ENCODE measurements at places on chromosomes 11 and 22.

DNA sequence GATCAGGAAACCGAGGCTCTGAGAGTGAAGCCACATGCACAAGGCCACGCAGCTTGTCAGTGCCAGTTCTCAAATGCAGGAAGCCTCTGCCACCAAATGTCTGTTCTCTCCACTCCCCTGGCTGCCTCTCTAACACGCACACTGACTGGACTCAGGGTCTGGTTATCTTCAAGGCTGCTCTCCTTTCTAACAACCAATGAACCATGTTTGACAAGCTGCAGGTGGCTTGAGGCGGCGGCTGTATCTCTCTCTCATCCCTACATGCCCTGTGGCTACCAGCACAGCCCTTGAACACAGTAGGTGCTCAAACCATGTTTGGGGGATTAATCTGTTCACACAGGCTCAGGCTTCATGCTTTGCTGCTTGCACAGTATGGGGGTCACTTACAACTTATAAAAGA is 23.7 kb downstream of the MFNG start:
- no peak for DNase-seq

DNA sequence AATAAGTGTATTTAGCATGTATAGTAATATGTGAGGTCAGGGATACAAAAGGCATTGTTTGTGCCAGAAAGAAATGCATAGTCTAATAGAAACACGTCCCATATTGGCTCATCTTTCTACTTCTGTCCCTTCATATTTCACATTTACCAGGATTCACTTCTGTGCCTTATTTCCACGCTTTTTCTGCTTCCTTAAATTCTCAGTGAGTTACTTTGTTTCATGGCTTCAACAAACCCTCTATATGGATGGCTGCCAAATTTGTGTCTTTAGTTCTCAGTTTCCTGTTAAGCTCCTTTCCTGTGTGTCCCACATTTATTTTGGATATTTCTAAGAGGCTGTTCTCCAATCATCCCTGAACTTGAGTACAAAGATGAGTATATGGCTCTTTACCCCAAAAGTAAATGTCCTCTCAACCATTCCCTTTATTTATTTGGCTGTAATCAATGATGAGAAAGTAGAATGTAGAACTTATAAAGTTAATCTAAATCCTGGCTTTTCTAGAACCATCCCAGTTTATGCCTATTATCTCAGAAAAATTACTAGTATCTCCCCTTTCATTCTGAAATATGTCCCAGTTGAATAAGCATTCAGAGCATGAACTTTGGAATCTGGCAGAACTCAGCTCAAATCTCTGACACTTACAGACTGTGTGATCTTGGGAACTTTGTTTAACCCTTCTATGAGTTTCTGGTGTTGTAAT is 23.5 kb downstream of the OR8B12 start:
- no peak for DNase-seq

DNA sequence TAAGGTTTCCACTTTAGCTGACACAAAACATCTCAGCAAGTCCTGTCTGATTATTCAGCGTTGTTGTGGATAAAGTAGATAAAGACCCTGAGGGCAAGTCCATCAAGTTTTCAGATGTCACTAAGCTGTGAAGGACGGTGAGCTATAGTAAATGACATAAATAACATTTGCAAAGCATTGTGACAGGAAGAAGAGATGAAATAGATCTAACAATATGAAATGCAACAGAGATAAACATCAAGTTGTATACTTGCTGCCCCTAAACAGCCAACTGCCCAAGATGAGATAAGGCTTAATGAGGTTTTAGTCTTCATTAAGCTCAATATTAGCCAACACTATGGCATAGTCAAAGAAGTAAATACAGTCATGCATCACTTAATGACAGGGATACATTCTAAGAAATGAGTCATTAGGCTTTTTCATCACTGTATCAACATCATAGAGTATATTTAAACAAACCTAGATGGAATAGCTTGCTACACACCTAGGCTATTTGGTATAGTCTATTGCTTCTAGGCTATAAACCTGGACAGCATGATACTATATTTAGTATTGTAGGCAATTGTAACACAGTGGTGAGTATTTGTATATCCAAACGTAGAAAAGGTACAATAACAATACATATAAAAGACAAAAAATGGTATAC is 625.1 kb upstream of the ANO5 start:
- DNase-seq: no peak

- no peak for DNase-seq
Measured at GRCh38 chr11:6351782-6352382, 31.6 kb upstream of the CAVIN3 start.

DNA sequence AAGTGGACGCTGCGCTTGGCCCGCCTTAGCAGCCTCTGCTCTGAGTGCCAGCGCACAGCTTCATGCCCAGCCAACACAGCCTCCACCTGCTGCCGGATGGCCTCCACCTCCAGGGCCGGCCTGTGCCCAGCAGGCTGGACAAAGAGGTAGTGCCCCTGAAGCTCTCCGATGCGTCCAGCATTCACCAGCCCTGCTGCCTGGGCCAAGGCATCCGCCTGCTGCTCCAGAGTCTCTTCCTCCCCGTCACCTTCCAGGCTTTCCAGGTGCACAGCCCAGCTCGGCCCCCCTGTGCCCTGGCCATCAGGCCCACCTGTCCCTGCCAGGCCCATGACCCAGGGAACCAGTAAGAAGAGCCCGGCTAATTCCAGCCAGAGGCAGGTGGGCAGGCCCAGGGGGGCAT is 2.5 kb downstream of the PCSK7 start:
- DNase-seq: no peak

GRCh38 chr11:100638648-100639047 is 48.4 kb upstream of the ARHGAP42 start:
- no peak for DNase-seq

GRCh38 chr11:96267001-96267495 is 75.9 kb downstream of the MAML2 start:
- DNase-seq: no peak

GRCh38 chr11:132402071-132402684 is 1031.8 kb downstream of the NTM start:
- peak; percentile 18 for DNase-seq

GRCh38 chr22:27804470-27805297 is 3.1 kb upstream of the MN1 start:
- peak; percentile 47 for DNase-seq

DNA sequence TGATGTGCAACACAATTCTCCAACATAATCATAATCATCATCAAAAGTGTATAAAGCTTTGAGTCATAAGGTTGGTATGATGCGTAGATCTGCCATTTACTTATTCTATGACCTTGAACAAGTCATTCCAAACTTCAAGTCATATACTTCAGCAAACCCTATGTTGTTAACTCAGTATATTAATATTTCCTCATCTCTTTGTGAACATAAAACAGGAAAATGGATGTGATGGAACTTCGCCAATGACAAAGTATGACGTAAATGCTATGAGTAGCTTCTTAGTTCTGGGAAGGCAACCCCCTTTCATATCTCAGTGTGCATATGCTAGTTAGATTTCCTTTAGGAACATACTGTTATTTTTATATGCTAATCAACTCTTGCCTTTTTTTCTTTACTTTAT is 102.7 kb upstream of the ANO3 start:
- DNase-seq: peak; percentile 56

DNA sequence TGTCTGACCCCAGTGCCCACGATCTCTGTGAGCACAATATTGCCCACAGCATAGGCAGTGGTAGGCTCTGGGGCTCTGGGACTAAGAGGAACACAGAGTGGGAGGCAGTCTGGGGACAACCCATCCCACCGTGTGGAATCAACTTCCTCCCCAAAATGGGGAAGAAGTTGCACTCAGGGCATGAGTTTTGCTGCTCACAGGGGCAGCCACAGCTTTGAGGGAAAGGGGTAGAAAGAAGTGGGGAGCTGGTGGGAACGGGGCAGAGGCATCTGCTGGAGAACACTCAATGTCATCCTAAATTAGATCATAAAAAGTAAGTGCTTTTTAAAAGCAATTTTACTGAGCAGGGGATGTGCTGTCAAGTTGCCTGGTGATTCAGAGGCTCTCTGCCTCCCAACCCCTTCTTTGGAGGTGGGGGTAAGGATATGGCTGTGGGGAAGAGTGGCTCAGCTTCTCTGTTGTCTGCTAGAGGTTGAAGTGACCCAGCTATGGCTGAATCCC is 233.8 kb upstream of the NCAM1 start:
- DNase-seq: no peak

GRCh38 chr11:78641541-78641940 is 66.9 kb upstream of the NARS2 start:
- DNase-seq: no peak

- no peak for DNase-seq
Measured at GRCh38 chr11:117820071-117820470, 4.5 kb downstream of the FXYD2 start.

GRCh38 chr11:131662317-131662972 is 292.0 kb downstream of the NTM start:
- no peak for DNase-seq

DNA sequence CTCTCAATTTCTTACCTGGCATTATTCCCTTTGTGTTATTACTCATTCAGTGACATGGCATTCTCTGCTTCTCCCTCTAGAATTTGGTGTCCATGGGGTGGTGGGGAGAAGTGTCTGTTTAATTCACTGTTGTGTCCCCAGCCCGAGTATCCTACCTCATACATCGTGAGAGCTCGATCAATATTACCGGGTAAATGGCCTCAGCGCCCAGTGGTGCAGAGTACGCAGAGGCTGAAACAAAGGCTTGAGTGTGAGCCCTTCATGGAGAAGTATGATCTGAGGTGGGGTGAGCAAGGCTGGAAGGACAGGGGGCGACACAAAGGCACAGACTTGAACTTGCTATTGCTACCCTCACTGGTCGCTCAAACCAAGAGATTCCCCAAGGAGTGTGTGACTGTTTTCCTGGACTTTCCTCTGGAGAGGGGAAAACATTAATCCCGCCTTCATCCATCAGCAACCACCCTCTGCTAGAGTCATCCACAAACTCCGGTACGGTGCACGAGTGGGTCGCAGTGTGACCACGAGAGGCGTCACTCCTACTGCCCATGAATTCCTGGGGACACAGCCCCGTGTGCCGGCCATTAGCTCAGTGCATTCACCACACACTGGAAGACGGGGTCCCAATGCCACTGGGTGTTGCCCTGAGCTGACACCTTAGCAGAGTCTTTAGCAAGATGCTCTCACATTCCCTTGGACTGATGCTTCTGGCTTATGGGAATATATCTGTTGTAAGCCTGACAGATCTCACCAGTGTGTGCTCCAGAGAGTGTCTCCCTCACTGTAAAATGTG is 35.0 kb upstream of the CCND1 start:
- no peak for DNase-seq

- DNase-seq: no peak
Measured at GRCh38 chr11:106418791-106419190, 341.3 kb downstream of the AASDHPPT start.

DNA sequence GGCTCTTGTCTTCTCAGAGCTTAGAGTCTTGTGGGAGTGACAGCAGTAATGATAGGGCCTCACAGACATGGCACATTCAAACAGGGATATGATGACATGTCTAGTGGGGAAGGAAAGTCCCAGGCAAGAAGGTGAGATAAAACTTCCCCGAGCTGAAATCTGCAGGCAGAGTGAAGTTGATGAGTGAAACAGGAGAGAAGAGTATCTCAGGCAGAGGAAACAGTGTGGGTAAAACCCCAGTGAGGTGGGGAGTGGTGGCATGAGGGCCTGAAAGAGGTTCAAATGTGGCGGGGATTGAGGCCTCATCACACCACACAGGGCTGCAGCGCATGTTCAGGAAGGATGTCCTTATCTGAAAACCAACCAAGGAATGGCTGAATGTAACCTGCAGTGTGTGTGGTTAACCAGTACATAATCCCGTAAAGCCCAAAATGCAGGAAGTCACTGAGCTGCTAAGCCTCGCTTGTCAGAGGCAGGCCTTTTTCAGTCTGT is 153.8 kb upstream of the E2F8 start:
- DNase-seq: no peak

DNA sequence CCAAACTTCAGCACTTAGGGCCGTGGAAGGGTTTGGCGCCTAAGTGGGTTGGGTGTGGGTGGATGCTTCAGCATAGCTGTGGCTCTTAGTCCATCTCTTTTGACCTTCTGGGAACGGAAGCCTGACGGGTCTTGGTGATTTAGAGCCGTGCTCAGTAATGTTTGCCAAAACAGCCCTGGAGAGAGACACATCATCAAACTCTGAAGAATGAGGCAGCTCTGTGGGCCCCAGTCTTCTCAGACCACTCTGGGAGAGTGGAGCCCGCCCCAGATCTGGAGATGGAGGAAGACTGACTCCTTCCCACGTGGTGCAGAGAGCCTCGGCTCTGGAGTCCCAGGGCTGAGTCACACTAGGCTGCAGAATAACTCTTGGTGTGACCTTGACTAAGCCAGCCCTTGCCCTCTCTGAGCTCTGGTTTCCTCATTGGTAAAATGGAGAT is 168.9 kb downstream of the C11orf91 start:
- DNase-seq: no peak

DNA sequence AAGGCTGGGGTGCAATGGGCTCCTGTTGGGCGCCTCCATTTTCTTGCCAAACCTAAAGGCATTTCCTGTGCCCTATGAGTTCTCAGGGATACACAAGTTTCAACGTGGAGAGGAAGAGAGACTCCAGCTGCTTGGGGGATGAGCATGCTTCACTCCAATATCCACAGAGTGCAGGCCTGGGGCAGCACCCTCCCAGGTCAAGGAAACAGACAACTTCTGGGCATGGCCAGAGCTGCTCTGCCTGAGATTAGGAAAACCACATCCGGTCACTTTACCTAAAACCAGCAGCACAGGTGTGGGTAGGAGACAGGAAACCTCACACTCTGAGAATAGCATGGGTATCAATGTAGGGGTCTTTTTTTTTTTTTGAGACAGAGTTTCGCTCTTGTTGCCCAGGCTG is 28.7 kb downstream of the TMEM184B start:
- no peak for DNase-seq

DNA sequence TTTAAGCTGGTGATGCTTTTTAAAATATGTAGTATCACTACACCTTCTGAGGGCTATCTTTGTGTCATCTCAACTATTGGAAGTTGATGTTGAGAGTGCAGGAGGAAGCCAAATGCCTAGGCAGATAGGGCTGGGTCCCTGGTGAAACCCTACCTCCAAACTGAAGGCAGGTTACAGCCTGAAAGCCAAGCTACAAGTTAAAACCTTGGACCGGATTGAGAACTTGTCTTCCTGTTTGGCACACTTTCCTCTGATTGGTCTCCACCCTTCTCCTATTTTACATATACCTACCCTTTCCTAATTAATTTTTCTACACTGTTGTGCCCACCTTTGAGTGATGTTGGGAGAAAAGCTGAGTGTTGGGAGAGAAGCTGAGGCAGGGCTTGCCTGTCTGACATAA is 287.8 kb upstream of the CNTN5 start:
- no peak for DNase-seq
